ENCODE measurements at places on chromosomes 2 and 18.
A peak's percentile ranks its signal among the peaks of the same experiment; 100 is the strongest.

DNA sequence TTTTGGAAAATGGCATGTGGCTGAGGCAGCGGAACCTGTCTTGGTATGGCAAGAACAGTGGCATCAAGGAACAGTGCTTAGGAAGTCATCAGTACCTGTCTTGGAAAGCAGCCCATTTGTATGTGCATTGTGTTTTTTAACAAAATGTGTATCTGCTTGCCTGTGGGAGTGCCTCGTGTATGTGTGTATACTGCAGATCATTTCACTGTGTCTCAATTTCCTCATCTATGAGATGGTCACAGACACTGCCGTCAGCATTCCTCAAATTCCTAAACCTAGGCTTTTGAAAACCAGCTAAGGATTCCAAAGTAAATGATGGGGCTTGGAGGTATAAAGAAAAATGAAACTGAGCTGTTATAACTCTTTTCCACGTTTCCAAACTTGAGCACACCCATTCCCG is 441.3 kb downstream of the RND3 start:
- H3K4me1 ChIP-seq = no peaks in the 10 kb centered on the region
- H3K4me3 ChIP-seq = no peak overlapping the region
- no peak overlapping the region for H3K27ac ChIP-seq
- no peaks in the 10 kb centered on the region for H3K27me3 ChIP-seq
- no peaks in the 10 kb centered on the region for H3K36me3 ChIP-seq

- peaks cover 8% of the 10 kb centered on the region for H3K4me1 ChIP-seq
- H3K27me3 ChIP-seq = peaks cover 17% of the 10 kb centered on the region
- DNase-seq = no peak
- no peak overlapping the region for H3K4me3 ChIP-seq
- H3K36me3 ChIP-seq = no peaks in the 10 kb centered on the region
- H3K27ac ChIP-seq = no peak overlapping the region
Observed at GRCh38 chr2:15937105-15937881, 3.1 kb upstream of the MYCN start.

DNA sequence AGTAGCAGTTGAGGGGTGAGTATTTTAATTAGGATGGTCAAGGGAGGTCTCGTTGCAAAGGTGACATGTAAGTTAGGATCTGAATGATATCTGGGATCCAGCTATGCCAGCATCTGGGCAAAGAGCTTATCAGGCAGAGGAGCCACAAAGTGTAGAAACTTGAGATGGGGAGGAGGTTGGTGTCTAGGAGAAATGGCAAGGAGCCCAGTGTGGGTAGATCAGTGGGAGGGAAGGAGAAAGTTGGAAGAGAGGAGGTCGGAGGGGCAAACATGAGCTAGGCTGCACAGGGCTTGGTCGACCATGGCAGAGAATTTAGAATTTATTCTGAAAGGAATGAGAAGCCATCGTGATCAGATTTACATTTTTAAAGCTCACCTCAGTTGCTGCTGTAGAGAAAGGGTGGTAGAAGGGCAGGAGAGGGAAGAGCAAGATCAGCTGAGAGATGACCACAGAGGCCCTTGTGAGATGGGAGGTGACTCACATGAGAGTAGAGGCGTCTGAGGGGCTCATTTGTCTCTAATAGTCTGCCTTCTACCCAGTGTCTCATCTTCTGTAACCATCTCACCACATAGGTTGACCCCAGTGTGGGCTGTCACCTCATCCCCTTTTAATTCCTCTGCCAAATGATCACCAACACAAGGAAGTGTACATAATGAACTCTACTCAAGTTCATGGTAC is 170.0 kb downstream of the ETAA1 start:
- no peak overlapping the region for H3K4me3 ChIP-seq
- H3K27me3 ChIP-seq = no peaks in the 10 kb centered on the region
- H3K36me3 ChIP-seq = no peaks in the 10 kb centered on the region
- H3K4me1 ChIP-seq = no peaks in the 10 kb centered on the region

DNA sequence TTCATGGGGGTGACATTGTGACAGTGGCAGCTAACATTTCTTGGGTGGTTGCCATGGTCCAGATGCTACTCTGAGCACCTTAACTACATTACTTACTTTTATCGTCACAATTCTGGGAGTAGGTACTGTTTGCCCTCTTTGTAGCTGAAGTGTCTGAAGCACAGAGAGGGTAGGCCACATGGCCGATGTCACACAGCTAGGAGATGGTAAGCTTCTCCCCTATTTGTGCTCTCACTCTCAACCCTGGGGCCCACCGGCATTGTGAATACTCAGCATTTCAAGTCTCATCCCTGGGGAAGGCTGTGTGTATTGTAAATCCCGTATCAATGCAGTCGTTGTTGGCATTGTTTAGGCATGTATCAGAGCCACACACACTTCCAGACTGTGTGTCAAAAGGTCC is 136.6 kb downstream of the ACOXL start:
- no peak overlapping the region for H3K4me3 ChIP-seq
- no peak for DNase-seq
- peaks cover 10% of the 10 kb centered on the region for H3K4me1 ChIP-seq

DNA sequence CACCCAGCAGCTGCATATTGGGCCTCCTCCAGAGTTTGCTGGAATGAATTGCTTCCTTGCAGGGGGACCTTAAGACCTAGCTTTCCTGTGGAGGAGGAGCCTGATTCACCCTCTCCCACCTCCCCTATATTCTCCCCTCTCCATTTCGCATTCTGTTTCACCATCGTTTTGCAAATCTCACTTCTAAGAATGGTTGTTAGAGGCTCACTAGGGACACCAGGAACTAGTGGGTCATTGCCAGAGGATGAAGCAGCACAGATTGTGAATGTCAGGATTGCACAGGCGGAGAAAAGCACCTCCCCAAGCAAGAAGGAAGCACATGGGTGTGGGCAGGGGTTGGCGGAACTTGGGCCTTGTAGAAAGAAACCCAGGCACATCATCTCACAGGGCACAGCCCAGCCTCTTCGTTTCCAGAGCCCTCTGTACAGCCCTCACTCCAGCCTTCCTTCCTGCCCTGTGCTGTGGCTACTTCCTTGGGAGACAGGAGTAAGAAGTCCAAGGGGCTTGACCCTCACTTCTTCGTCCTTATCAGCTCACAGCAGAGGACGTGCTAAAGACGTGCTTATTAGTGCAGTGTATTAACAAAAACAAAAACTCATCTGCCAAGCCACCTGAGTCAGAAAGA is 63.4 kb downstream of the TACR1 start:
- H3K36me3 ChIP-seq = no peaks in the 10 kb centered on the region
- no peak overlapping the region for H3K4me3 ChIP-seq
- H3K27me3 ChIP-seq = no peaks in the 10 kb centered on the region
- no peaks in the 10 kb centered on the region for H3K4me1 ChIP-seq
- H3K27ac ChIP-seq = no peak overlapping the region

DNA sequence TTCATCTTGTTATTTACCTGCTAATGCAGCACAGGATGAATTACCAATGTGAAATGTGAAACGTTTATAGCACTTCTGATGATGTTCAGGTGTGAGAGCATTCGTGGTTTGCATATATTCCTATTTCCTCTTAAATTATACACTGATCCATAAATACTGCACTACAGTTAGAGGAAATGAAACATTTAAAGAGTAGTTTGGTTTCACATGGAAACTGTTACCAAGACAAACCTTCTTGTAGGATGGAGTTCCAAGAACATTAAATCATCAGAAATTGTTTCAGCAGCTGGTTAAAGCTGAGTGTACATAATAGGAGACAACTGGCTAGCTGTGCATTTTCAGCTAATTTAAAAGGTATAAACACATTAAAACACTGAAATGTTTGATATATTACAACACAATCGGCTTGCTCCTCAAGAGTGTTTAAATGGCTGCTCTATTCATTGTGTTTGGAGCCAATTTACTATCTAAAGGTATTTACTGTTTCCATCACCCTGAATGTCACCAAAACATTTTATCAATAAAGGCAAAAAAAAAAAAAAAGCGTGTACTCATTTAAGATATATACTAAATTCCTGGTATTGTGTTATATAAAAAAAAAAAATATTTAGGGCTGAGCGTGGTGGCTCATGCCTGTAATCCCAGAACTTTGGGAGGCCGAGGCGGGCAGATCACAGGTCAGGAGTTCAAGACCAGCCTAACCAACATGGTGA is 100.6 kb downstream of the DYM start:
- H3K27me3 ChIP-seq = no peaks in the 10 kb centered on the region
- DNase-seq = no peak
- no peaks in the 10 kb centered on the region for H3K36me3 ChIP-seq
- no peak overlapping the region for H3K27ac ChIP-seq
- H3K4me3 ChIP-seq = no peak overlapping the region

- no peak overlapping the region for H3K27ac ChIP-seq
- no peaks in the 10 kb centered on the region for H3K36me3 ChIP-seq
- H3K27me3 ChIP-seq = no peaks in the 10 kb centered on the region
- no peak overlapping the region for H3K4me3 ChIP-seq
- DNase-seq = no peak
Observed at GRCh38 chr18:4636967-4637366, 181.9 kb upstream of the DLGAP1 start.

- H3K27ac ChIP-seq = no peak overlapping the region
- no peak overlapping the region for H3K4me3 ChIP-seq
- no peaks in the 10 kb centered on the region for H3K36me3 ChIP-seq
- H3K27me3 ChIP-seq = no peaks in the 10 kb centered on the region
- DNase-seq = no peak
Observed at GRCh38 chr18:985212-985661, 80.6 kb downstream of the ADCYAP1 start.

DNA sequence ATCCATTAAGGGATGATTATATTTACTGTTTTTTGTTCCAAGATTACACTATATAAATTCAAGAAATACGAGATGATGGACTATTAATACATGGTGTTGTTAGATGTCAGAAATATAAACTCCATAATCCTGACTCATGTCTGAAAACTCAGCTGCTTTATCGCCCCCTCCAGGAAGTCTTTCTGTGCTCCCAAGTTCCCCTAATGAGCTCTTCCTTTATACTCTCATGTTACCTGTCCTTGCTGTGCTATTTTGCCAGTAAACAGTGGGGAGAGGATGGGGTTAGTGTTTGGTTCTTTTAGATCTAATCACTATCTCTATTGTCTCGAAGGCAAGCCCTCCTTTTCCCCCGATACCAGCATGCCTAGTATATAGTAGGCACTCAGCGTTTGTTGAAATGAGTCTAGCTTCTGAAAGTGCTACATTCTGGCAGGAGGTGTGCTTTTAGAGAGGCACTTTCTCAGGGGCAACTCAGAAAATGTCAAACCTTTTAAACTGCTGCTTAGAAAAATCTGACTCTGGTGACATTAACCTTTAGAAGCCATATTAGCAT is 21.4 kb upstream of the BARD1 start:
- H3K4me1 ChIP-seq = no peaks in the 10 kb centered on the region

GRCh38 chr2:12831016-12831415 is 114.3 kb downstream of the TRIB2 start:
- H3K27ac ChIP-seq = no peak overlapping the region
- no peaks in the 10 kb centered on the region for H3K4me1 ChIP-seq
- no peak for DNase-seq
- no peaks in the 10 kb centered on the region for H3K27me3 ChIP-seq
- no peak overlapping the region for H3K4me3 ChIP-seq

DNA sequence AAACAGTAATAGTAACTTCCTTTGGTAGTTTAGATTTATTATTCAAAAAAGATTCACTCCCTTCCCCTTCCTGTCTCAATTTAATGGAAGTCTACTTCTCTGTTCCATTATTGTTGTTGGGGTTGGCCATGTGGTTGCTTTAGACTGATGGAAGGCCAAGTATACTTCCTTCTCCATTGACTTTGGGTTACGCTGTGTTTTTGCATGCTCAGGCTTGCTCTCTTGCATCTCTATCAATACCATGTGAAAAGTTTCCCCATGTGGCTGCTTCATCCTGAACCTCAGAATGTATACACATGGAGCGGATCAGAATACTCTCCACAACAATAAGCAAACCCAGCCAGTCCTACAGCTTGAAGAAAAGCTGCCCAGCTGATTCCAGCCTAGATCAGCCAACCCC is 20.3 kb downstream of the CFAP210 start:
- no peaks in the 10 kb centered on the region for H3K4me1 ChIP-seq
- no peaks in the 10 kb centered on the region for H3K27me3 ChIP-seq
- DNase-seq = no peak
- H3K27ac ChIP-seq = no peak overlapping the region
- no peak overlapping the region for H3K4me3 ChIP-seq
- H3K36me3 ChIP-seq = no peaks in the 10 kb centered on the region

GRCh38 chr2:219266886-219267285 is 12.3 kb upstream of the DNAJB2 start:
- no peak for DNase-seq
- H3K36me3 ChIP-seq = no peaks in the 10 kb centered on the region
- no peaks in the 10 kb centered on the region for H3K4me1 ChIP-seq
- H3K27ac ChIP-seq = no peak overlapping the region
- H3K27me3 ChIP-seq = no peaks in the 10 kb centered on the region
- H3K4me3 ChIP-seq = no peak overlapping the region

DNA sequence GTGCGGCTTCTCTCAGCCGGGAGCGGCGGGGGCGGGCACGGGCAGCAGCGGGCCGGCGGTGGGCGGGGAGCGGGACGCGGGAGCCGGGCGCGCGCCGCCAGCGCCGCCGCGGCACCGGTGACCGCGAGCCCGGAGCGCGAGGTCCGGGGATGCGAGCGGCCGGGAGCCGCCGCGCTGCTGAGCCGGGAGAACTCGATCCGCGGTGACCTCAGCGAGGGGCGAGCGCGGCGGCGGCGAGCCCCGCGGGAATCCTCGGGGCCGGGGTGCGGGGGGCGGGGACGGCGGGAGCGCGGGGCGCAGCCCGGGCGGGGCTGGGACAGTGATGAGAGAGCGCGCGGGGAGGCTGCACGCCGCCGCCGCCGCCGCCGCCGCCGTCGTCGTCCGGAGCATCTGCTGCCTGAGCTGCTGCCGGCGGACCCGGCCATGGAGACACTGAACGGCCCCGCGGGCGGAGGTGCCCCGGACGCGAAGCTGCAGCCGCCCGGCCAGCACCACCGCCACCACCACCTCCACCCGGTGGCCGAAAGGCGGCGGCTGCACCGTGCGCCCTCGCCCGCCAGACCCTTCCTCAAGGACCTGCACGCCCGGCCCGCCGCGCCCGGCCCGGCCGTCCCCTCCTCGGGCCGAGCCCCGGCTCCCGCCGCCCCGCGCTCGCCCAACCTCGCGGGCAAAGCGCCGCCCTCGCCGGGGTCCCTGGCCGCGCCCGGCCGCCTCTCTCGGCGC is at the start of gene MTCL1:
MTCL1 (plus strand) TSS at position 319 of the 723 bp plus-strand sequence; CDS start at position 424, 105 bp downstream.
- H3K36me3 ChIP-seq = no peaks in the 10 kb centered on the region
- H3K4me3 ChIP-seq = peak within 1 kb of the TSS; percentile 74
- H3K27ac ChIP-seq = peak within 1 kb of the TSS; percentile 24
- H3K4me1 ChIP-seq = peaks cover 19% of the 10 kb centered on the region
- H3K27me3 ChIP-seq = peaks cover 34% of the 10 kb centered on the region

- H3K27me3 ChIP-seq = no peaks in the 10 kb centered on the region
- DNase-seq = no peak
- H3K4me3 ChIP-seq = no peak overlapping the region
- H3K4me1 ChIP-seq = peaks cover 9% of the 10 kb centered on the region
- H3K27ac ChIP-seq = no peak overlapping the region
Observed at GRCh38 chr2:174036825-174037224, 71.7 kb upstream of the SP3 start.

GRCh38 chr2:8684540-8684877 is 2.7 kb downstream of the ID2 start:
- peaks cover 19% of the 10 kb centered on the region for H3K4me1 ChIP-seq
- peak overlapping the region; percentile 70 for H3K27ac ChIP-seq
- H3K27me3 ChIP-seq = no peaks in the 10 kb centered on the region

- H3K27me3 ChIP-seq = no peaks in the 10 kb centered on the region
- H3K36me3 ChIP-seq = no peaks in the 10 kb centered on the region
- no peak overlapping the region for H3K27ac ChIP-seq
- no peaks in the 10 kb centered on the region for H3K4me1 ChIP-seq
Observed at GRCh38 chr2:158094487-158095092, 7.1 kb upstream of the UPP2 start.

Measured in CD8-positive, alpha-beta memory T cell (primary cell).